ENCODE measurements at places on chromosomes 3 and 15.

- DNase-seq = no peak
These were observed 10.8 kb upstream of the INSYN1 start for GRCh38 chr15:73763931-73764330.

DNA sequence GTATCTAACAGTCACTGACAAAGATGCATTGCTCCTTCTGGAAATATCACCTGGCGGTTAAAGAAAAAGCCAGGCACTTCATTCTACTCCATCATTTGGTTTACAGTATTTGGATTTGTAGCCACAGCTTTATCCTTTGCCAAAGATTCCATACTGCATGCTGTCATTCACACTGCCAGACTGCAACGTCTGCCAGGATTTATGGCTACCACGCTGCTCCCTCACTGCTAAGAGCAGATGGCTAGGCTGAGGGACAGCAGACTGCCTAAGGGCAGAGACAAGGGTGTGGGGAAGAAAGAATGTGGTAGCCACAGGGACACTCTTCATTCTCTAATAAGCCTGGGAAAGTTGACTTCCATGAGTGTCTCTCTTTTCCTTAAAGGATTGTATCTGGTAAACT, 1047.0 kb downstream of the TUSC7 start:
- no peak for DNase-seq

DNA sequence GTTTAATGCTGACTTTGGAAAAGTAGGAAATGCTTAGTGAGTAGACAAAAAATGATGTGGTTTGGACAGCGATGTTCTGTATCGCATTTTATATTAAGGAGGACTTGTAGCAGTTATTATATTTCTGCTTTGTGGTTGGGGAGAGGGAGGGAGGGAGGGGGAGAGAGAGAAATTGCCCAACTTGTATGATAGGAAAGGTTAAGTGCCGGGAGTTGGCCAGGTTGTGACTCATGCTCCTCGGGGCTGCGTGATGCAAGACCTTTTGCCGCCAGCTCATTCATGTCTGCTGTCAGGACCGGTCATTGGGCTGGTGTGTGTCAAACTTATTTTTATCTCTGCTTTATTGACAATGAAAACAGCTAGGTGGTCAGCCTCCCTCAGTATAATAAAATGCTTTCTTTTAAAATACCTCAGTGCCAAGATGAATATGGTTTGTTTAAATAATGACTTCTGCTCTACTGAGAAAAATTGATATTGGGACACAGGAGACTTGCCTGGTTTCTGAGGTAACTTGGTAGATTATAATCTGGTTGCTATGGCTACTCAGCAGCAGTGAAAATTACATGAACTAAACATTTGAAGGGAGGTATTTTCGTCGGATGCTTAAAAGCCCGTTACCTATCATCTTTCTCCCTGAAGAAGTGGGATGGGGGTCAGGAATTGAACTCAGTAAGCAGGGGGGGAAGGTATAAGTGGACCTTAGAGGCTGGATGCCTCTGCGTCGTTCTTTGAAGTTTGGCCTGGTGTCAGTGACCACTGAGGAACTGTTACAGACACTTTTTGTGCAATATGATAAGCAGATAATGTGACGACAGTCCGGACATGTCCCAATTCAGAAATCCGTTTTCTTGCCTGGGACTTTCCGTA, 90.7 kb downstream of the FNDC3B start:
- no peak for DNase-seq

DNA sequence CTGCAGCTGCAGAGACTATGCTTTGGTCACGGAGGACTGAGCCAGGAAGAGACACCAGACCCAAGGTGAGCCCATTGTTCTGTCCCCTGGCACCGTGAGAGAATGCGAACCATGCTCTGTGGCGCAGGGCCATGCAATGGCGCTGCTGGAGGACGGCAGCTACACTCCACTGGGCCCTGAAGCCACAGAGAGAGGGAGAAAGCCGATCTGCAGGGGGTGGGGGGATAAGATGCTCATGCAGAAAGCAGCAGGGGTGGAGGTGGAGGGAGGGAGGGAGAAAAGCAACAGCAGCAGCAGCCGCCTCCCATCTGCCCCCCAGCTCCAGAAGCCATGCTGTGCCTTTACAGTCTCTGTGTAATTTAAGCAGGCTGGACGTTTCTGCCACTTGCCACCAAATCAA, 5.3 kb downstream of the BDH1 start:
- no peak for DNase-seq

DNA sequence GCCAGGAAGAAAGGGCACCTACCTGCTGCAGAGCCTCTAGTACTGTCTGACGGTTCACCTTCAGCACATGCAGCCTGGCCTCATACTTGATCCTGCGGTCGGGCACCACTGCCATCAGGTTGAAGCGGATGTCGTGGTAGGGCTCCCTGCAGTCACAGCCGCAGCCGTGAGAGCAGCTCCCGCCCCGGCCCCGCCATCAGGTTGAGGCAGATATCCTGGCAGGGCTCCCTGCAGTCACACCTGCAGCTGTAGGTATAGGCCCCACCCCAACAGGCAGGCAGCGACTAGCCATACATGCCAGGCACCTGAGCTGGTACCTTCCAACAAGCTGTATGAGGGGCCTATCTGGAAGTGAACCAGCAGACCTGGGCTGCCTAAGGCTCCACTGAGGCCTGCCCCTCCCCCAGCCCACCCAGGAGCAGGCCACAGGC, 38.7 kb downstream of the SEMA3G start:
- no peak for DNase-seq

DNA sequence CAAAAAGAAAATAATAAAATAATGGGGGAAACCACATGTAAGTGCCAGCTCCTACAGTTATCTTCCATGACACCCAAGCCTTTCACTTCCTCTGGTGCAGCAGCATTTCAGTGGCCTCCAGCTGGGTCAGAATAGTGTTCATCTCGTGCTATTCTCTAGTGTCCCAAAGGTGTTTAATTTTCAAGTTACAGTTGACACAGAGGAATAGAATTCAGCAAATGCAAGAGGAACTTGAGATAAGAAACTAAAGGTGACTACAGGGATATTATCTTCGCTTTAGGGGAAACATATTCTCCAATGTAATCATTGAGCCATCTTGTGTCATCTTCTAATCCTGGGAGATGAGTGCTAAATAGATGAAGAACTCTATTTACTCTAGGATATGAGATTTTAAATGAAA, 212.8 kb downstream of the EPHA3 start:
- no peak for DNase-seq

GRCh38 chr3:48927928-48928327, 9.3 kb downstream of the ARIH2 start:
- DNase-seq = no peak

GRCh38 chr3:87833039-87833377, 225.8 kb downstream of the CGGBP1 start:
- DNase-seq = no peak

- DNase-seq = no peak
These were observed 66.9 kb downstream of the SLCO2A1 start for GRCh38 chr3:133962849-133963248.

DNA sequence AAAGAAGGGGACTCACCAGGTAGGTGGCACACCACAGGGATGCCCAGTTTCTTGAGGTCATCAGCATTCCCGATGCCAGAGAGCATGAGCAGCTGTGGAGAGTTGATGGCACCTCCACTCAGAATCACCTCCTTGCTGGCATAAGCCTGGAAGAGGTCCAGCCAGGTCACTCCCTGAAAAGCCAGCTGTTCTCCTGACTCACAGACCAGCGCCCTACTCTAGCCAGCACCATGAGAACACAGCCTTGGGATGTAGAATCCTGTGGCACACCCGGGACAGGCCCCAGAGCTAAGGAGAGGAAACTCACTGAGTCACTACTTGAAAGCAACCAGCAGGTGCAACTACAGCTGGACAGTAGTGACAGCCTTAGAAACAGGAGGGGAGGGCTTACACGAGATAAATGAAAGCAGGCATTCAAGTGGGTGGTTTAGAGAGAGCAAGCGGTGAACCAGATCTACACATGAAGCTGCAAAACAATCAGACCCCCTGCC, 24.5 kb downstream of the CHDH start:
- no peak for DNase-seq

- no peak for DNase-seq
These were observed 123.8 kb downstream of the ARNT2 start for GRCh38 chr15:80527961-80528360.

DNA sequence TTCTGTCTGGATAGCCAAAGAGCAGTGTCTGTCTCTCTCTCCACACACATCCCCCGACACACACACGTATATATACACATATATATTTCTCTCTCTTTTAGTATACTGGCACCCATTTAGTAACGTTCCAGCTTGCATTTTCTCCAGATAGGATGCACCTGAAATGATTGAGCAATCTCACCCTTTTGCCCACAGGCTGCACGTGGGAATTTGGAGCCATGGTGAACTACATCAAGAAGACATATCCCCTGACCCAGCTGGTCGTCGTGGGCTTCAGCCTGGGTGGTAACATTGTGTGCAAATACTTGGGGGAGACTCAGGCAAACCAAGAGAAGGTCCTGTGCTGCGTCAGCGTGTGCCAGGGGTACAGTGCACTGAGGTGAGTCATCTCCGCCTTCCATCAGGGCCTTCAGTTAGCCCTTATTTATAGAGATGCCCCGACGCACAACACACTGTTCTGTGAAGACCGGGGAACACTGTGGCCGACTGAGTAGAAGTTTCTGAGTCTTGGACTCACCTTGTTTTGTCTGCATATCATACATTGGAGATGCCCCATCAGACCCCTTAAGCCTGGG, 45.7 kb downstream of the RLBP1 start:
- DNase-seq = no peak

DNA sequence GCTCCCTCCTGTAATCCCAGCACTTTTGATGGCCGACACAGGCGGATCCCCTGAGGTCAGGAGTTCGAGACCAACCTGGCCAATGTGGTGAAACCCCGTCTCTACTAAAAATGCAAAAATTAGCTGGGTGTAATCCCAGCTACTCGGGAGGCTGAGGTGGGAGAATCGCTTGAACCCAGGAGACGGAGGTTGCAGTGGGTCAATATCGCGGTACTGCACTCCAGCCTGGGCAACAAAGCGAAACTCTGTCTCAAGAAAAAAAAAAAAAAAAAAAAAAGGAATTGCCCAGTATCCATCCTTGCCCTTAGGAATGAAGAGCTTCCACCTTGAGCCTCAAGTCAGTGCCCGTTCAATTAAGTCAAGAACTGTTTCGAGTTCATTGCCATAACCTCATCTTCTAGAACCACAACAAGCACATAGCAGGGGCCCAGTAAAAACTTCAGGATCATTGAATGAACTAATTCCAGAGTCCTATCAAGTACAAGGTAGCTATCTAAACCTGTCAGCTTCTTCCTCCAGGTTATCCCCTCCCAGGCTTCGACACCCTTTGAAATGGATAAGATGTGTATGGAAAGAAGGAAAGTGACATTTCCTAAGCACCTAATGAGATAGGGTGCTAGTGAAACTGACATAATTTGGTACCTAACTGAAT, 826 bp downstream of the DBR1 start:
- no peak for DNase-seq

- DNase-seq = no peak
These were observed 268.6 kb upstream of the UBE2E1 start for GRCh38 chr3:23537101-23537551.

DNA sequence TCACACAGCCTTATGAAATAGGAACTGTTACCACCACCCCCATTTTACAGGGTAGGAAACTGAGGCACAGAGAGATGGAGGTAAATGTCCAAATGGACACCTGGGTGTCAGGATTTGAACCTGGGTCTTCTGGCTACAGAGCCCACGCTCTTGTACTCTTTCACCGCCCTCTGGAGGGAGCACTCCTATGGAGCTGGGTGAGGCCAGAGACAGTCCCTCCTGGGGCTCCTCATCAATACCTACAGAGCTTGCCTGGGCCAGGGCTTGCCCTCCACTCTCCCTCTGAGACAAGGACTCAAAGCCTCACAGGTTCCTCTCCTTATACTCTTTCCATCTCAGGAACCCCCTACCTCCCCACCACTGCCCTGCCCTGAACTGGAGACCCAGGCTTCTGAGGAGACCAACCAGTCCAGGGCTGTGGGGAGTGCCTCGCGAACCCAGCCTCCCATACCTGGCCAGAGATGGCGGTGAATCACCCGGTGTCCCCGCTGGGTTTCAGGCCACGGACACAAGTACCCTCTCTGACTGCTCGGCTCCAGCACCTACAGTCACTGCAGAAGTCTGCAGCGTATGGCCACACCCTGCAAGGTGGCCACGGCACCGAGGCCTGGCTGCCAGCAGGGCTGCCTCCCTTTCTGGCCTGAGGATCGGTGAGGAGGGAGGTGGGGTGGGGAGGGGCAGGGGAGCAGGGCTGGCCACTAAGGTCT, 22.1 kb upstream of the ATP2B2 start:
- DNase-seq = no peak

DNA sequence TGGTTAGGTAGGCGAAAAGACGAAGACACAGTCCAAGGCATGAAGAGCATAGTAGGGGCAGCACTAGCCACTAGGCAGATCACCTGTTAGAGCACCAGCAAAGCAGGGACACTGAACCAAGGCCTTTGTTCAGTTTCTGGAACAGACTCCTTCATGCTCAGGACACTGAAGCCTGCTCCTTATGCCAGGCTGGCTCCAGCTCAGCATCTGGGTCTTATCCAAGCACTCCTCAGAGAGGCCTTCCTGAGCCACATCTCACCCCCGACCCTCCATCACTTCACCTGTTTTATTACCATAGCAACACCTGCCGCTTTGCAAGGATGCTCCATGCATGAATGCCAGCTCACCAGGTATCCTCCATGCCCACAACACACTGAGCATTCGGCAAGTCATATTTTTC, 206.3 kb upstream of the CHRNA7 start:
- DNase-seq = no peak

DNA sequence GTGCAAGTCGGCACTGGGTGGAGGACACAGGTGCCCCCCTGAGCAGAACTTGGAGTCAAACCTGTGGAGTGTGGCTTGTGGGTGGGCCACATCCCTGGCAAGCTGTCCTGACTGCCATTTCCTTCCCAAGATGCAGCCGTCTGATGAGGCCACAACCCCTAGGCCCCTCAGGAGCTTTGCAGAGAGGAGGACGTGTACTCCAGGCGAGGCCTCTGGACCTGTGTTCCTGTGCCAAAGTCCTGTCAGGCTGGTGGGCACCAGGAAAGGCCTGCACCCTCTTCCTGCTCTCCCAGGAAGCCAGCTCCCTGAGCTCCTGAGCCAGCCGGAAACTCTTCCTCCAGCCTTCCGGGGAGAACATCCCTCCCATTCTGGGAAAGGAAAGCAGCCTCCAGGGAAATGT, 48.5 kb downstream of the CMTM6 start:
- no peak for DNase-seq

DNA sequence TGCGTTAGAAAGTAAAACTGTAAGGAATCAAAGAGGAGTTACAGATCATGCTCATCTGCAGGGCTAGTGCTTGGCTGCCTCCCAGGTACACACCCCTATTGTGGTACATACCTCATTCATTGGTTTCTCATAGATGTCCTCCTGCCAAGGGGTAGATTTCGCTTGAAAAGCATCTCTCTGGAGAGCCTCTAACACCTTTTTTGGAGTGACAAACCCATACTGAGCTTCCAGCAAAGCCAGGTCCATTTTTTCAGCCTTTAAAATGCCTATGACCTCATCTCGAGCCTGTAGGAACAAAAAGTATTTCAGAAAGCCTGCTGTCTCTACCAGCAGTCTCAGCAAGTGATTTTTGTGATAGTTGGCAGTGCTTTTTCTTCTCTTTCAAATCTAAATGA, 112.1 kb downstream of the CMSS1 start:
- DNase-seq = no peak

- DNase-seq = no peak
These were observed 112.4 kb downstream of the ADAMTSL3 start for GRCh38 chr15:83766339-83766738.

- no peak for DNase-seq
These were observed 440.5 kb upstream of the ARPP21 start for GRCh38 chr3:35198857-35199256.

- DNase-seq = no peak
These were observed 11.8 kb downstream of the LZTFL1 start for GRCh38 chr3:45830121-45830520.
